NCI-H1105 treated with DMSO at 0.1 percent for 48 hours (cell line): ENCODE measurements at places on chromosomes 7 and 10.

DNA sequence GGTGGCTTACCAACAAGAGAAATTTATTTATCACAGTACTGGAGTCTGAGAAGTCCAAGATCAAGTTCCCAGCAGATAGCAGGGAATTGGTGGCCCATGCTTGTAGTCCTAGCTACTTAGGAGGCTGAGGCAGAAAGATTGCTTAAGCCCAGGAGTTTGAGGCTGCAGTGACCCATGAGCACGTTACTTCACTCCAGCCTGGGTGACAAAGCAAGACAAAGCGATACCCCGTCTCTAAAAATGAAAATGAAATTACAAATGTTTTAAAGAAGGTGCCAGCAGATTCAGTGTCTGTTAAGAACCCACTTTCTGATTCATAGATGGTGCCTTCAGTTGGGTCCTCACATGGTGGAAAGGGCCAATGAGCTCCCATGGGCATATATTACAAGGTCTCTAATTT is 20.6 kb upstream of the ARHGAP12 start:
- DNase-seq = no peak

- no peak for DNase-seq
These were observed 6.9 kb upstream of the CALHM1 start for GRCh38 chr10:103465411-103466179.

DNA sequence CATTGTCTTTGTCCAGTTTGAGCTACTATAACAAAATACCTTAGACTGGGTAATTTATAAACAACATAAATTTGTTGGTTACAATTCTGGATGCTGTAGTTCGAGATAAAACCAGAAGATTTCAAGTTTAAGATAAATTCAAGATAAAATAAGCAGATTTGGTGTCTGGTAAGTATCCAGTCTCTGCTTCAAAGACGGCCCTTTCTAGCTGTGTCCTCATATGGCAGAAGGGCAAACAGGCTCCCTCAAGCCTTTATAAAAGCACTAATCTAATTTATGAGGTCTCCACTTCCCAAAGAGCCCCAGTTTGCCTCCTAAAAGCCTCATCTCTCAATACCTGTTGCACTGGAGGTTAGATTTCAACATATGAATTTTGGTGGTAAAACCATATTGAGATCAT is 31.1 kb upstream of the SGCE start:
- DNase-seq = no peak

GRCh38 chr10:3362394-3362793 is 189.8 kb upstream of the PITRM1 start:
- DNase-seq = no peak

GRCh38 chr10:109928475-109928891 is 5.2 kb upstream of the XPNPEP1 start:
- DNase-seq = no peak

- no peak for DNase-seq
These were observed 14.0 kb upstream of the KPNA7 start for GRCh38 chr7:99221866-99222265.

GRCh38 chr10:102431452-102432124 is 786 bp downstream of the CUEDC2 start:
- DNase-seq = peak; percentile 6

DNA sequence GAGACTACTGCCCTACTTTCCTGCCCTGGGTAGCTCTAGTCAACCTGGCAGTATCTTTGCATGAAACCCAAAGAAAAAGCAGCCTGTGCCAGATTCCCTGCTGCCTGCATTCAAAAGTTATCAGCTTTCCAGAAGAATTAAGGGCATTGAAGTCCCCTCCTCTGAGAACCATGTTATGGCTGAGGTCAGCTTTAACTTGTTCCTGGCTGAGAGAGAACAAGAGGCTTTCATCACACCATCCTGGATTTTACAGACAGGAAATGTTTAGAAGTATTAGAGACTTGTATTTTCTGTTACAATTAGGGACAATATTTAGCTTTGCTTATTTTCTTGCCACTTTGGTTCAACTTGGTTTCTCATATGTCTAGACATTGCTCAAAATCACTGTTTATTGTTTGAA is 238.8 kb downstream of the ARL4A start:
- no peak for DNase-seq

DNA sequence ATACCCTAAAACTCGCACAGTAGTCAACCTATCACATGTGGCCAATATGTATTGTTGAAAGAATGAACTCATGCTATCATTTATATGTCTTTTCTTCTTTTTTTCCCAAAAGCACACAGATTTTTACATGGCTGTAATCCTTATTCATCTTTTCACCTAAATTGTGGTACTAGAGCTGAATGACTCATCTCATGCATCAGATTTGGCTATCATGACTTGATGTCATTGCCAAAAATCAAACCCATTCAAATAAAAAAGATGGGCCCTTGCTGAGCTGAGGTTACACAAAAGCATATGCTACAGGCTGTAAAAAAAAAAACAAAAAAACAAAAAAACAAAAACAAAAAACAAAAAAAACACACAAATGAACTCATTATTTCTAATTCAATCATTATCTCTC is 3.3 kb upstream of the LMOD2 start:
- DNase-seq = no peak

DNA sequence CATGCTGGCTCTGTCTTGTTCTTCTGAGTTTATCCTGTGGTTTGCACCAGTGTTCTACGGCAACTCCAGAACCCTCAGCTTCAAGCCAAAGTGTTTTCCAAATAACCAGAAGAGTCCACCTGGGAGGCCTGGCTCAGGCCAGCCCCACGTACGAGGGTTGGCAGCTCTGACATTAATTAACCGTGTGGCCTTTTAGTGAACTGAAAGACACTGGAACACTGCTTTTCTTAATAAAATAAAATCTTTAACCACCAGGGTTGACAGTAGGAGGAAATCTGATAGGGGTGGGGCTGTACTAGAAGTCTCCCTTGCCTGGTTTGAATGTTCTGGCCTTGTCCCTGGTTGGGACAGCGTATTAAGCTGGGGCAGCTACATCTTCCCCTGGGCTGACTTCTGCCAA is 64.9 kb downstream of the SYPL1 start:
- DNase-seq = no peak
